Glutamatergic neuron (in vitro differentiated cells): ENCODE measurements at places on chromosomes 13 and 19.

- no peak for DNase-seq
- no peak overlapping the region for H3K27ac ChIP-seq
- peaks cover 23% of the 10 kb centered on the region for H3K36me3 ChIP-seq
Measured at GRCh38 chr13:90542959-90543505, 804.5 kb upstream of the MIR17HG start.

DNA sequence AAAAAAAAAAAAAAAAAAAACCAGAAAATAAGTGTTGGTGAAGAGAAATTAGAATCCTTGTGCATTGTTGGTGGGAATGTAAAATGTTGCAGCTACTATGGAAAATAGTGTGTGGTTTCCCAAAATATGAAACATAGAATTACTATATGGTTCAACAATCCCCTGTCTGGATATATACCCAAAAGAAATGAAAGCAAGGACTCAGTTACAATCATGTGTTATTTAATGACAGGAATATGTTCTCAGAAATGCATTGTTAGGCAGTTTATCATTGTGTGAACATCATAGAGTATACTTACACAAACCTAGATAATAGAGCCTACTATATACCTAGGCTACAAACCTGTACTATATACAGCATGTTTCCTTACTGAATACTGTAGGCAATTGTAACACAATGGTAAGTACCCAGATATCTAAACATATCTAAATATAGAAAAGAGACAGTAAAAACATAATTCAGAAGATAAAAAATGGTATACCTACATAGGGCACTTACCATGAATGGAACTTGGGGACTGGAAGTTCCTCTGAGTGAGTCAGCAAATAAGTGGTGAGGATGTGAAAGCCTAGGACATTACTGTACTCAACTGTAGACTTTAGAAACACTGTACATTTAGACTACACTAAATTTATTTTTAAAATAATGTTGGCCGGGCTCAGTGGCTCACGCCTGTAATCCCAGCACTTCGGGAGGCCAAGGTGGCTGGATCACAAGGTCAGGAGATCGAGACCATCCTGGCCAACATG is 25.7 kb upstream of the SLC7A1 start:
- DNase-seq: no peak
- H3K27me3 ChIP-seq: no peaks in the 10 kb centered on the region
- no peaks in the 10 kb centered on the region for H3K4me1 ChIP-seq
- H3K27ac ChIP-seq: no peak overlapping the region
- no peak overlapping the region for H3K4me3 ChIP-seq

GRCh38 chr19:33376941-33377557 is 3.5 kb downstream of the CEBPG start:
- H3K36me3 ChIP-seq: peaks cover 5% of the 10 kb centered on the region

- H3K4me3 ChIP-seq: no peak overlapping the region
- H3K36me3 ChIP-seq: no peaks in the 10 kb centered on the region
- H3K4me1 ChIP-seq: peaks cover 18% of the 10 kb centered on the region
- DNase-seq: no peak
- no peak overlapping the region for H3K27ac ChIP-seq
Measured at GRCh38 chr13:110312339-110313031, 5.4 kb downstream of the COL4A2 start.

DNA sequence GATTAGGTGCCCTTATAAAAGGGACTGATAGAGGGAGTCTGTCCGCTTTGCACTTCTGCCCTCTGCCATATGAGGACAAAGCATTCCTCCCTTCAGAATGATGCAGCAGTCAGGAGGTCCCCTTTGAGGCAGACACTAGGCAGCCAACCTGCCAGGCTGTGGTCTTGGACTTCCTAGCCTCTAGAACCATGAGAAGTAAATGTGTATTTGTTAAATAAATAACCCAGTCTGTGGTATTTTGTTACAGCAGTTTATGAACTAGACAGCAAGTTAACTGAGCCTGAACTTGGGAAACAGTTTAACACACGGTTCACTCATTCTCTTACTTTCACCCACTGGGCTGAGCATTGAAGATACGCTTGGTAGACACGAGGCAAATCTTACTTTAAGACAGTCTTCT is 313.2 kb downstream of the UQCRFS1 start:
- H3K27ac ChIP-seq: no peak overlapping the region
- H3K4me3 ChIP-seq: no peak overlapping the region
- peaks cover 17% of the 10 kb centered on the region for H3K4me1 ChIP-seq
- DNase-seq: no peak
- H3K27me3 ChIP-seq: no peaks in the 10 kb centered on the region

DNA sequence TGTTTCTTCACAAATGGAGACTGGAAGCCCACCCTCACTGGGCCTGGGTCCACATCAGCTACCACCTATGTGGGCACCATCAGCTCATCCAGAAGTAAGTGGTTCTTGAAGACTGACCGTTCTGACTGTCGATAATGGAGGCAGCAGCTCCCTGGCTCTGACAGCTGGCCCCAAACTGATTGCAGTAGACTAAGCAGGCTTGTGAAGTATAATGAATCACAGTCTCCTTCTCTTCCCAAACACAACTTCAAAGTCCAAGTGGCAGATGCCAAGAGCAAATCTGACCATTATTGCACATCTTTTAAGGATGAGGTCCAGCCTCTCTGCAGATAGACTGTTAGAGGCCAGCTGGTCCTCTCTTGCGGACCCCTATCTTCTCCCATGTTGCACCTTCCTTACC is 574.4 kb upstream of the KLF12 start:
- H3K27me3 ChIP-seq: peaks cover 3% of the 10 kb centered on the region
- no peak overlapping the region for H3K4me3 ChIP-seq
- H3K4me1 ChIP-seq: peaks cover 5% of the 10 kb centered on the region
- H3K27ac ChIP-seq: no peak overlapping the region
- DNase-seq: no peak
- H3K36me3 ChIP-seq: peaks cover 8% of the 10 kb centered on the region

GRCh38 chr13:95636853-95637252 is 7.7 kb downstream of the DZIP1 start:
- no peak overlapping the region for H3K4me3 ChIP-seq
- H3K36me3 ChIP-seq: peaks cover 7% of the 10 kb centered on the region
- DNase-seq: no peak
- H3K27ac ChIP-seq: no peak overlapping the region
- peaks cover 8% of the 10 kb centered on the region for H3K4me1 ChIP-seq
- peaks cover 4% of the 10 kb centered on the region for H3K27me3 ChIP-seq

DNA sequence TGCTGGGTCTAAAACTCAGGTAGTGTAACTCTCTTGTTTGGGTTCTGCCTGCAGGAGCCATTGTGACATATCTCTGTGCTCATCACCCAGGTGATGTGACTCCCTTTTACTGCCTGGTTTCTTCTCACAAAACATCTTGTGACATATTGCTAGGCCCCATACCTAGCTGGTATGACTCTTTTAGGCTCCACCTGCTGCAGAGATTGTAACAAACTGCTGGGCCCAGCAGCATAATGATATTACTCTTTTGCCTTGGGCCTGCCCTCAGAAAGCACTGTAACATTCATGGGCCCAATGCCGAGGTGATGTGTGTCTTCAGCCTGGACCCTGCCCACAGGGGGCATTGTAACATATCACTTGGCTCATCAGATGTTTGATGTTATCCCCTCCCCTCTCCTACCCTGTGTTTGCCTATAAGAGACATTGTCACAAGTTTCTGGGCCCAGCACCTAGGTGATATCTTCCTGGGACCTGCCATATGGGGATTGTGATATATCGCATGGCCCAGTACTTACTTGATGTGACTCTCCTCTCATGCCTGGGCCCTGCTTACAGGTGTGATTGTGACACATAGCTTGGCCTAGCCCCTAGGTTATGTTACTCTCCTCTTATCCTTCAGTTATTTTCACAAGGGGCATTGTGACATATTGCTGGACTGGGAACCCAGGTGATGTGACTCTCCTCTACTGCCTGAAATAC is 18.0 kb upstream of the ZNF681 start:
- no peak overlapping the region for H3K4me3 ChIP-seq
- no peak for DNase-seq
- peaks cover 6% of the 10 kb centered on the region for H3K36me3 ChIP-seq
- H3K27me3 ChIP-seq: peaks cover 3% of the 10 kb centered on the region
- H3K4me1 ChIP-seq: peaks cover 3% of the 10 kb centered on the region
